NCI-H1417 treated with DMSO at 0.1 percent for 48 hours (cell line): ENCODE measurements at places on chromosomes 16 and 17.

- DNase-seq, result no peak
These were observed 293.2 kb upstream of the MON1B start for GRCh38 chr16:76897816-76898215.

DNA sequence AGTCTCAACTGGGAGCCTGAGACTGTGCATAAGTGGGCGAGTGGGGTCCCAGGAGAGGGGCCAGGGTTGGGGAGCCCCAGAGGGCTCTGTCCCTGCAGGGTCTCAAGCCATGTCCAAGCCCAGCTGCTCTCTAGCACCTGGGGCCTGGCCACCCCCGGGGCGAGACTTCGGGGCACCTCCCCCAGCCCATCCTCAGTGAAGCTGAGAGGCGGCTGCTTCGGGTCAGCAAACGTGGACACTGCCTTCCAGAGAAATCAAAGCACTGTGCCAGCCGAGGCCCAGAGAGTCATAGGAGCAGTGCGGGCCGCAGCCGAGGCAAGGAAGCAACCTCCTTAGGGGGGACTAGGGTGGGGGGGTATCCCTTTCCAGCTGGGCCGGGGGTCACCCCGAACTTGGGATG is 77.5 kb downstream of the ENGASE start:
- no peak for DNase-seq

DNA sequence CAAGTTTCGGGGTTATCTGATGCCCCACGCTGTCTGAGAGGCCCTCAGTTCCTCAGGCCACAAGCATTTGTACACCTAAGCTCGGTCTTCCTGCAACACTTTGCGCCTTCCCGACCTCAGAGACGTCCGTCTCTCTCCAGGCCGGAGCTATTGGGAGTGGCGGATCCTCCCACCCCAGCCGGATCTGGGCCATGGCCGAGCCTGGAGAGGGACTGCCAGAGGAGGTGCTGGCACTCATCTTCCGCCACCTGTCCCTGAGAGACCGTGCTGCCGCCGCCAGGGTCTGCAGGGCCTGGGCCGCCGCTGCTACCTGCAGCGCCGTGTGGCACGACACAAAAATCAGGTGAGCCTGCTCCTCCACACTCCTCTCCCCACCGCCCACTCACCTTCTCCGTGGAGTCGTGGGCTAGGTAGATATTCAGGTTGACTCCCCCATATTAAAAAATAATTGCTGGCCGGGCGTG is 1.9 kb downstream of the FBXL8 start:
- DNase-seq, result no peak

GRCh38 chr17:21678393-21679081 is 13.8 kb upstream of the KCNJ18 start:
- no peak for DNase-seq

DNA sequence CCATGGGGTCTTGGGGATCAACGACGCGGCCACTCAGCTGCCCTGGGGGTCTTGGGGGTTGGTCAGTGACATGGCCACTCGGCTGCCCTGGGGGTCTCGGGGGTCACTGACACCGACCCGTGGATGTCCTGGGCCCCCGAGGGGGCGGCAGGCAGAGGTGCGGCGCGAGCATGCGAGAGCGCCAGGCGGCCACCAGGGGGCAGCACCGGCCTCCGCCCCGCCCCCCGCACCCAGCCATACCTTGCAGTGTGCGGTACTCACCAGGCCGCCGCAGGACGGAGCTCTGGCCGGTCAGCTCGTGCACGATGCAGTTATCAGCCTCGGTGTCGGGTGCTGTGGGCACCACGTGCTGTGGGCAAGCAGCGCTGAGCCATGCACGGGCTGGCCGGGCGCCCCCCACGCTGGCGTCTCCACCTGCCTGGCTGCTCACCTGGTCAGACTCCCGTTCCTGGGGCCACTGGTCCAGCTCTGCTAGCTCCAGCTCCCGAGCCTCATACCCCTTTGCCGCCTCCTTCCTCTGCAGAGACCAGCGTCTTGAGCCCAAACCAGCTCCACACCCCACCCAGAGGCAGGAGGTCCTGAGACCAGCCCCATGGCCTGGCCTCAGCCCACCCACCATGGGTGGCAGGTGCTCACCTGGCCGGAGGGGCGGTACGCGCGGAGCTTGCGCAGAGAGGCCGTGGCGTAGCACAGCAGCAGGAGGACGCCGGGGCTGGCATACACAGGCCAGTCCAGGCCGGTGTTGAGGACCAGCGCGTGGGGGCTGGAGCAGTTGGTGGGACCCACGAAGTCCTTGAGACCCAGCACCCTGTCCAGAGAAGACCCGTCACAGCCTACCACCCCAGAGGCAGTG is 31.2 kb downstream of the CTU2 start:
- DNase-seq, result no peak
